ENCODE measurements at places on chromosomes 13 and 19.

DNA sequence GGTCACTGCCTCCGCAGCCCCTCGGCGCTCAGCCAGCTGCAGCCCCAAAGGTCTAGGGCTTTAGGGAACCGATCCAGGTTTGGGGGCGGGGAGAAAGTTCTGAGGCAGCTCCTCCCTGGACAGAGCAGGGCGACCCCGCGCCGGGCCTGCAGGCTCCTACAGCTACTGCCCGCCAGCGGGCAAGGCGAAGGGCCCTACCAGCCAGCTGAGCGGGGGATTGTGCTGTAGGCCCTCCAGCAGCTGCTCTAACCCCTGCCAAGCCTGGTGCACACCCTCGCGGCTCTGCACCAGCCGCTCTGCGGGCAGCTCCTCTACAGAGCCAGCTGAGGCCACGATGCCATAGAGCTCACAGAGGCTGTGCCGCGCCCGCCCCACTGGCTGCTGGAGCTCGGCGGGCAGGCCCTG lies 14.0 kb downstream of the PLIN4 start:
- DNase-seq, result peak; percentile 67

- no peak for DNase-seq
Measured at GRCh38 chr13:24709186-24709913, 29.1 kb downstream of the ATP12A start.

GRCh38 chr13:46053162-46054012 lies 841 bp upstream of the ZC3H13 start:
- DNase-seq, result no peak

DNA sequence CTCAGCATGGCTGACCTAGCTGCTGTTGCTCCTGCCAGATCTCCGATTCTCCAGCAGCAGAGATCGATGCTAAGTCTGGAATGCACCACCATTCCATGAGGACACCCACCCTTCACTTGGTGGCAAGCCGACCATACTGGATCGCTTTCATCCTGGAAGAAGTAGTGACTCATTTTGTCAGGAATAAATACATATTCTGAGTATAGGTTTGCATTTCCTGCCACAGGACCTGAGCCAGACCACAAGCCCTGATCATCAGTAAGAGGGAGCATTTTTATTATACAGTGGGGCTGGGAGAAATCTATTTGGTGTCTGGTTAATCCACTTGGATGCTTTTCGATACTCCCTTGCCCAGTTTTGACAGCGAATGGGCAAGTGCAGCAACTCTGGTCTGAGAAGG lies 10.9 kb upstream of the KCTD15 start:
- no peak for DNase-seq

- no peak for DNase-seq
Measured at GRCh38 chr19:17948514-17948900, 15.7 kb downstream of the CCDC124 start.

GRCh38 chr19:1094978-1095701 lies at the start of gene POLR2E:
POLR2E (minus strand) TSS chr19:1095375; CDS start chr19:1095315, 60 bp downstream.
- peak; percentile 100 for DNase-seq

DNA sequence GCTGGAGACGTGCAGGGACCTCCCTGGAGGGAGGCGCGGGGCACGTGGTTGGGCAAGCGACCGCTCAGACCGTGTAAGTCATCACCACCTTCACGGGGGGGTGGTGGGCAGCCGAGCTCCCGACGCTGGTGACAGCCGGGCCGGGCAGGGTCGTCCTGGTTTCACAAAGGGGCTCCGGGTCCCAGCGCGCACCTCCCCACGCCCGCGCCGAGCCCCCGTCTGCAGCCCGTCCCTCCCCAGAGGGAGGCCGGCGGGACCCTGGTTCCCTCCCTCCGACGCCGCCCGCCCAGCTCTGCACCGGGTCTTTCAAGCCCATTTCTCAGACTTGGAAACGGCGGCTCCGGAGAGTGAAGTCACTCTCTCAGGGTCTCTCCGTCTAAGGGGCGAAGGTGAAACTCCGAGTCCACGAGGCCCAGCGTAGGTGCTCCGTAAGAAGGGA lies 729 bp upstream of the ARID3A start:
- DNase-seq, result peak; percentile 82

DNA sequence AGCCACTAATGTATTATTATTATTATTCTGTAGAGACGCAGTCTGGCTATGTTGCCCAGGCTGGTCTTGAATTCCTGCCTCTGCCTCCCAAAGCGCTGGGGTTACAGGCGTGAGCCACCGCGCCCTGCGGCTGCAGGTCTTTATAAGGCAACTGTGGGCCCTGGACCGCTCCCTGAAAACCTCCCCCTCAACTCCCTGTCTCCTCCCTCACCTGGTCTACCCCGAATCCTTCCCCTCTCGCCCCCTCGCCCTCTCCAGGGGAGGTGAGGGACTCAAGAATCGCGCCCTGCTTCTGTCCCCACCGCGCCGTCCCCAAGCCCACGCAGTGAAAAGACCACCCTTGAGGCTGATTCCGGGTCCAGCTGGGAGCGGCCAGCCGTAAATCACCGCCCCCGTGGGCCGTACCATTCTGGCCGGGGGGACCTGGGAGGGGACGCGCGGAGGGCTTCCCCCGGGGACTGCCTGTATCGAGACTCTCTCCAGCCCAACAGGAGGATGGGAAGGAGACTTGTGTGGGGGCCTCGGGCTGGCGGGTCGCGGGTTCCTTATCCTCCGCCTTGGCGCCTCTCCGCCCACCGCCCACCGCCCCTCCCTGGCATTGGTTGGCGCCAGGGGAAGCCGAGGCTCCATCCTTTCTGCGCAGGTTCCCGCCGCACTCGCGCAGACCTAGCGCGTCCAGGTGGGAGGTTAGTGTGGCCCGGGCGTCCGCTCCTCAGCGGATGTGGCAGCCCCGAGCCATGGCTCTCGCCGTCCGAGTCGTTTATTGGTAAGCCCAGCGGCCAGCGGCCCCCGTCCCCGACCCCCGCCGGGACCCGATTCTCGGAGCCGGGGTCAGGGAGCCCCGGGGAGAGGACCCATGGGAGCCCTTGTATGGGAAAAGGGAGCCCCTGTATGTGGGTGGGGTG lies at the start of gene SELENOW:
Gene SELENOW, plus strand, starts transcription at position 655 of the 905 bp plus-strand sequence. Its CDS starts 83 bp downstream, at position 738.
- DNase-seq, result peak; percentile 88

- DNase-seq, result no peak
Measured at GRCh38 chr13:36815062-36815461, 4.0 kb upstream of the RFXAP start.

All from sigmoid colon (tissue), 7 donors.